ENCODE measurements at places on chromosomes 7 and 10. TPM values are rescaled to one million over a fixed set of nuclear protein-coding genes. Genes with fewer than 3 reads are reported as not detected.

Gene CALML3
- not detected for total RNA-seq

Gene CACNA2D1
- total RNA-seq = 87.3 TPM

GRCh38 chr7:26625286-26625685 lies 239.1 kb downstream of the SKAP2 start:
- DNase-seq = no peak

- peak; percentile 82 for DNase-seq
Measured at GRCh38 chr10:104322416-104322782, 15.9 kb downstream of the ITPRIP start.
